ENCODE measurements at places on chromosomes 16 and 17. TPM values are rescaled to one million over a fixed set of nuclear protein-coding genes. Genes with fewer than 3 reads are reported as not detected.

DNA sequence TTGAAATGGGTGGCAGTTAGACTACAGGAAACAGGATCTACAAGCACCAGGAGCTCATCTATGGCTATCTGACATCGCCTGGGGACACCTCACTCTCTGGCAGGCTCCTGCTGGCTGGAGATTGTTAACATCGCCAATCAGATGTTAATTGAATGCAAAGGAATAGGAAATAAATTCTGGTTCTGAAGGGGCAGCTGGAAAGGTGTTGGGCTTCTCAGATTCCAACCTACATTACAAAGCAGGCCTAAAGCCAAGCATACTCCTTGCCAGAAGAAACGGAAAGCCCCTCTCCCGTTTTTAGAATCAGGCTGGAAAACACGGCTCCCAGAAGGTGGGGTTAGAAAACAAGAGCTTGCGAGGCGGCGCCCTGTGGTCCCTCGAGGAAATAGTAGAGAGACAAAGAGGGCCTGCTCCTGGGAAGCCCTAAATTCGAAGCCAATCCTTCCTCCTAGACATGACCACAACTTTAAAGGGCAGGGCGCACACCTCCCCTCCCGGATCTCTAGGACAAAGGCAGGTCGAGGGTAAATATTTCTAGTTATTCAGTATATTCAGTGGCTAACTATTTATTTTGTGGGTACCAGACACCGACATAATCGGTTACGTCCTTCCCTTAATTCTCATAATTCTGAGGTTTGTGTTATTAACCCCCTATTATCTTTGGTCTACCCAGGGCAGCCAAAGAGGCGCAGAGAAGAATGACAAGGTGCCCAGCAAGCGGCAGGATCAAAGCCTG lies 763 bp upstream of the TOM1L1 start:
- DNase-seq: no peak

DNA sequence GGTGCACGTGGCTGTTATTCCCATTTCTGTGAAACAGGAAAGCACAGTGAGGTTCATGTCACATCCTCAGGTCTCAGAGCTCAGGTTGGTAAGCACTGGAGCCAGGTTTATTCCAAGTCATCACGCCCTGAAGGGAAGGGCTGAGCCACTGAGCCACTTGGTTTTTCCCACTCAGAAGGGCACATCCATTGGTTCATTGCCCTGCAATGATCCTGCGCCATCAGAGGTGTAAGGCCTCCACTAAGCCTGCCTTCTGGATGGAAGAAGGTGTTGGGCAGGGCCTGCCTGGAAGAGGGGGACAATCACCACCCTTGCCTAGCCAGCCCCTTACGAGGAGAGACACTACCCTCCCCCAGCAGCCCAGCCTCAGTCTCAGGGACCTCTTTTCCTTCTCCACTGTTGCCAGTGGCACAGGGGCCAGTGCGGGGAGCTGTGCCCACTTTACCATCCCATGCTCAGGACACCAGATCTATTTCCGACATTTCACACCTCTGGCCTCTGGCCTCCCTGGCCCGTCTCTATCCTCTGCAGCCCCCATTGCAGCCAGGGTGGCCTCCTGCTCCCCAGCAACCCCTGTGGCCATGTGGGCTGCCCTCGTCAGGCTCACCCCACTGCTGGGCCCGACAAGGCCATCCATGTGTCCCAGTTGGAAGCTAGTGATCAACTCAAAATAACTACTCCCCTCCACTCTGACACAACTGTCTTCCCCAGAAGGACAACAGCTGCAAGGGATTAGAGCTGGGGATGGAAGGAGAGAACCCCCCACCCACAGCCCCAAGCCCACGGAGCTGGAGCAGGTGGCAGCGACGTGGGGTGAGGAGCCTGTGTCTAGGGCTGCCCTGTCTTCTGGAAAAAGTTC lies 29.9 kb downstream of the CFAP20 start:
- no peak for DNase-seq

- DNase-seq: no peak
Measured at GRCh38 chr17:44501866-44502375, 1.3 kb downstream of the GPATCH8 start.

Gene RNF43
- polyA plus RNA-seq: 1.9 TPM

Gene C17orf78
- polyA plus RNA-seq: not detected

Gene TMEM204
- polyA plus RNA-seq: 37.4 TPM

DNA sequence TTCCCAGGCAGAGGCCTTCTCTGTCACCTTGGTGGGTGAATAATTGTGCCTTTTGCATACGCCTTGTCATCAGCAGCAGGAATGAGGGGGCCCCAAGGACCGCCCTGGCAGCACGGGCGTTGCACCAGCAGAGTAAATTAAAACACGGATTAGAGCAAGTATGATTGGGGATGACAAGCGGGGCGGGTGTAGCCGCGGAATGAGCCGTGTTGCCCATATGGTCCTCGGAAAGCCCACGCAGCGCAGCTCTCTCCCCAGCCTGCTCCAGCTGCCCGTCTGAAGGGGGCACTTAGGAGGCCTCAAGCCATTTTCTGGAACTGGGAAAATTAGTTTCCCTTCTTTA lies 299.4 kb upstream of the IRX3 start:
- DNase-seq: no peak

Gene CDT1
- 0.19 TPM for polyA plus RNA-seq

- no peak for DNase-seq
Measured at GRCh38 chr16:20181416-20181815, 107.7 kb upstream of the GPR139 start.

Gene ADGRG3
- 0.15 TPM for polyA plus RNA-seq

Gene ZNF385C
- 0.11 TPM for polyA plus RNA-seq

Gene CSH2
- polyA plus RNA-seq: not detected

Gene CCL2
- polyA plus RNA-seq: 72.0 TPM

DNA sequence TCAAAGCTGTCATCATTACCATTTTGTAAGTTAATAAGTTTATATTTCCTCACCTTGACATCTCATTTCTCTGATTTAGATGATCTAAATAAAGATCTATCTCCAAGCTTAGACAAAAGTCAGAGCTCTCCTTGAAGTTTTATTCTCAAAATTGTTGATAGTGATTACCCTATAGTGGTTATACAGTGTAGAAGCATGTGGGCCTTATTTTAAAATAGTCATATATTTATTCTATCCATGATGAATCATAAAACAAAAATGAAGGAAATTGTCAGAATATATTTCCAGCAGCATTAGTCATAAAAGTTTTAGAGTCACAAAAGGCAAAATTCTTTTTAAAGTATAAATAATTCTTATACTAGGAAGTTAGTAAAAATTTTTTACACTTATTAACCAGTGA lies 49.0 kb downstream of the RHOT1 start:
- no peak for DNase-seq

- no peak for DNase-seq
Measured at GRCh38 chr17:58944166-58944565, 162.5 kb downstream of the TRIM37 start.

DNA sequence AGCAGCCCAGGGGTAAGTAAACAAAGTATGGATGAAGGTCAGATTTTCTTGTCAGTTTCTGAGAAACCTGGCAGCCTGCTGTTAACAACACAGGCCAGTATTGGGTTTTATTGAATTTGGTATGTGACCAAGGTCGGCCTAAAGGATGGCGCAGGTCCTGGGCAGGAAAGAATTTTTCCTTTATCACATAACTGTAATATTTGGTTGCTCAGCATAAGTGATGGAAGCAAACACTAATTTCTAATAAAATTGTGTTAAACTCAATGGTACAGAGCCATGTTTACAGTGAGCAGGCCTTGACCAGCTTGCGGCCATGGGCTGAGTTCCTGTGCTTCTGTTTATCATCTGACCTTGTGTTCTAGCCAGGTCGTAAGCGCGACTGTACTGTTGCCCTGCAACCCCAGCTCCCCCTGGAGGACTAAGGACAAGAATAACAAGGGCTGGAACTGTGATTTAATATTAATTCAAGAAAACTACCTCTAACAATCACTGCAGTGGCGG lies 10.5 kb downstream of the POLDIP2 start:
- no peak for DNase-seq

Gene FOXC2
- polyA plus RNA-seq: 0.76 TPM

DNA sequence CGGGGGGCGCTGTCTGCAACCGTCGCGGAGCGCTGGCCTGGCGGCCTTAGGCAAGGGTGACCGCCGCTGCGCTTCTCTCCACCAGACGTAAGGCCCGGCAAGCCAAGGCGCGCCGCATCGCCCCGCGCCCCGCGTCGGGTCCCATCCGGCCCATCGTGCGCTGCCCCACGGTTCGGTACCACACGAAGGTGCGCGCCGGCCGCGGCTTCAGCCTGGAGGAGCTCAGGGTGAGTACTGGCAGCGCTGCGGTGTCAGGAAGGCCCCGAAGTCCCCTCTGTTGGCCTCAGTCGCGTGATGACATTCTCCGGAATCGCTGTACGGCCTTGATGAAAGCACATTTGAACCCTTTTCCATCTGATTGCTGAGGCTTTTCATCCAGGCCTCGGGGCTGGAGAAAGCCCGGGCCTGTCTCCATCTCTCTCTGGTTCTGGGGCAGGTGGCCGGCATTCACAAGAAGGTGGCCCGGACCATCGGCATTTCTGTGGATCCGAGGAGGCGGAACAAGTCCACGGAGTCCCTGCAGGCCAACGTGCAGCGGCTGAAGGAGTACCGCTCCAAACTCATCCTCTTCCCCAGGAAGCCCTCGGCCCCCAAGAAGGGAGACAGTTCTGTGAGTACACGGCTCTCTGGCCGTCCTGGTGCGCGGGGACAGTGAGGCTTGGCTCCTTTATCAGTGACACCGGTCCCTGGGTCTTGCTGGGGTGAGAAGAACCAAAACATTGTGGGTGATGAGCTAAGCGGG lies 831 bp downstream of the RPL13 start:
- DNase-seq: no peak
